ENCODE measurements at places on chromosomes 2 and 18.

DNA sequence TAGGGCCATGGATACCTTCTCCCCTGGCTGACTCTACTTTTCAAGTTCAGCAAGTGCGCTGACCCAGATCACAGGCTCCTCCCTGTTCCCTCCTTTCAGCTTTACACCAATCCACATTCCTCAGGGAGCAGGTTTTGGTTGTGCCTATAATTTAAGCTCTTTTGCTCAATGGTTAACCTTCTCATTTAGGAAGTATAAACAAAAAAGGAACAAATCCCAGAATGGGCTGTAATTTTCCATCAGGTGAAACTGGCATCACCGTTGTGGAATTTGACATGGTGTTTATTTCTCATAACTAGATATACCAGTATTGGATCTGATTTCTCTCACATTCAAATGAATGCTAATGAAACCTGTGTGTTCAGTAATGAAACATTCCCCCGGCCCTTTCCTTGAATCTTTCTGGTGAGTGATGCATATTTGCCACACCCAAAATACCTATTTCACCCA, 13.6 kb downstream of the STRN start:
- DNase-seq: no peak

DNA sequence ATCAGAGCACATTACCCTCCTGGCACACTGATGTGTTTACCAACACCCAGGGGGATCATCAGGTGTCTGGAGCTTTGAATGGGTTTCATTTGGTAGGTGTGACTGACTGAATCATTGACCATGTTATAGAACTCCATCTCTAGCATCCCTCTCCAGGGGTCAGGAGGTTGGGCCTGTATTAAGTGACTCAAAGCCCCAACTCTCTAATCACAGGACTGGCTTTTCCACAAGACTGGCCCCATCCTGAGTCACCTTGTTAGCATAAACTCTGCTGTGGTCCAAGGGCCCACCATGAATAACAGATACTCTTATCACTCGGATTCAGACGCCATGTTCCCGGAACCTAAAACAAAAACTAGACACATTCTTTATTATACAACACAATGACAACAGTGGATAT, 125.9 kb upstream of the NDUFV2 start:
- DNase-seq: no peak

- DNase-seq: no peak
Observed at GRCh38 chr2:204691911-204692510, 146.7 kb downstream of the PARD3B start.

GRCh38 chr2:37881397-37881796, 43.7 kb upstream of the RMDN2 start:
- no peak for DNase-seq

- no peak for DNase-seq
Observed at GRCh38 chr2:144606466-144607095, 86.7 kb upstream of the ZEB2 start.

DNA sequence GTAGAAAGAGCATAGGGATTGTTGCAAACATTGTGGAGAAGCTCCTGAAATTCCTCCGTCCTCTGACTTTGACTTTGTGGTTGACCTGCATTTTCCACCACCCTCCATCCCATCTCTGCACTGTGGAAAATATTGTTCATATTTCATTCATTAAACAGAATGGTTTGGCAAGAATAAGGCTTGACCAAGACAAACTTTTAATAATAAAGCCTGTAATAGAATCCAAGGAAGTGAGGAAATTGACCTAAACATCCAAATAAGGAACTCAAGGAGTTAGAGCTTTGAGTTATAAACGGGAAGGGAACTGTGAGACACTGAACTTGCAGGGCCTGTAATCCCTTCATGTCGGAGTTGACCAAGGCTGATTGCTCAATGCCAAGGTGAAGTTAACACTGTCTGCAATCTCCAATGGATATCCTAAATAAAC, 115.2 kb downstream of the GFPT1 start:
- DNase-seq: no peak

- DNase-seq: no peak
Observed at GRCh38 chr18:74652392-74652988, 54.8 kb downstream of the ZNF407 start.

DNA sequence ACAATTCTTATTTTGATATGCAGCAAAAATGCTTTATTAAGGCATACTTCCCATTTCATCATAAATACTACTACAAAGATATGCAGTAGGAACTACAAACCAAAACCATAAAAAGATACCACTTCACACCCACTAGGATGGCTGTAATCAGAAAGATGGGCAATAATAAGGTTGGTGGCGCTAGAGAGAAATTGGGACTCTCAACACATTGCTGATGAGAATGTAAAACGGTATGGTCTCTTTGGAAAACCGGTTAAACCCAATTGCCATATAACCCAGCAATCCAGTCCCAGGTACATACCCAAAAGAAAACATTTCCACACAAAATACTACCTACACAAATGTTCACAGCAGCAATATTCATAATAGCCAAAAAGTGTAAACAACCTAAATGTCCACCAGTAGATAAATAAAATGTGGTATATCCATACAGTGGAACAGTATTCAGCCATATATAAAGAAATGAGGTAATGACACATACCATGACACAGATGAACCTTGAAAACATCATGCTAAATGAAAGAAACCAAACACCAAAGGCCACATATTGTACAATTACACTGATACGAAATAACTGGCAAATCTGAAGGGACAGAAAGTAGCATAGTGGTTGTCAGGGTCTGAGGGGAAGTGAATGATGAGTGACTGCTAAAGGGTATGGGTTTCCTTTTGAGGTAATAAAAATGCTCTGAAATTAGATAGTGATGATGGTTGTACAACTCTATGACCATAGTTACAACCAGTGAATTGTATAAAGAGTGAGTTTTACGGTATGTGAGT, 12.7 kb downstream of the SP3 start:
- DNase-seq: no peak

DNA sequence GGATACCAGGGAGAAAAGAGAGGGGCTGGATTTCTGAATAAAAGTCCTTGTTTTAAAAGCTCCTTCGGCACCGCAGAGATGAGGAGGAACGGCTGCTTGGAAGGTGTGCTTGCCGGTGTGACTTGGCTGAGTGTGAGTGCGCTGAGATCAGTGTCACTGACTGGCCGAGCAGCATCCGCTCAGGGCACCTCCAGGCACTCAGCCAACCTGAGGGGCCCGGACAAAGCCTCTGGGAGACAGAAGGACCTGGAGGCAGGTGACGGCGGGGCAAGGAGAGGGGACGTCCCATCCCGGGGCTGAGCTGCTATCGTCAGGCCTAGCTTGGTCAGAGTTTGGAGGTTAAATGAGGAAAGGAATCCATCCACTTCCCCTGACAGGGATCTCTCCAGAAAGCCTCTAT, 16.8 kb upstream of the ALLC start:
- no peak for DNase-seq

DNA sequence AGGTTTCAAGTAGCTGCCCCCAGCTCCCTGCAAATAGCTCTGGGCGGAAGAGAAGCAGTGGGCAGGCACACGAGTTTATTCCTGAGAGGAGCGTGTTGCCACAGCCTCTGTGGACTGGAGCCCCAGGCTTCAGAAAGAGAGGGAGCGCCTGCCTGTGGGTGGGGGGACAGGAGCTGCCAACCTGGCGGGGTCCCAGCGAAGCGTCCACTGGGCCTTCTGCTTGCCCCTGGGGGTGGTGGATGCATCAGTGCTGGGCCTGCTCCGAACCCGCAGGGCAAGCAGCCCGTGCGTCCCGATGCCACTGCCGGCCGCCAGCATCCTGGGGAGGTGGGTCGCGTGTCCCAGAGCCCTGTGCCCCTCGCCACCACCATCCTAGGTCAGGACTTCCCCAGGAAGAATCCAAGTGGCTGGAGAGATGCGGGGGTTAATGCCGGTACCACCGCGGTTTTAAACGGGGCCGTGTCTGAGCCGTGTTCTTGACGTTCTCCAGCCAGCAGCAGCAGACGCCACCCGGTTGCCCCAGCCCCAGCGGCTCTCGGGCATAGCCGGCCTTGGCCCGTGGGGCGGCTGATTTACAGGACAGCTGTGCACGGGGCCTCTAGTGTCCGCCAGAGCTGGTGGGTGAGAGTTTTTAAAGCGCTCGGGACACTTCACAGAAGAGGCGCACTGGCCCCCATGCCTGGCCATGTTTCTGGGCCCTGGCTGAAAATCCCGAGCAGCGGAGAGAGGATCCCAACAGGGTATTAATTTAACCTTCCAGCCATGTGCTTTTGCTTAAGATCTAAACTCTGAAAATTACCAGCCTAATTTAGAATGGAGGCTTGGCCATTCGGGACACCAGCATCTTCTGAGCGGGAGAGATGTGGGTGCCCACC, 84.7 kb downstream of the NFATC1 start:
- no peak for DNase-seq

DNA sequence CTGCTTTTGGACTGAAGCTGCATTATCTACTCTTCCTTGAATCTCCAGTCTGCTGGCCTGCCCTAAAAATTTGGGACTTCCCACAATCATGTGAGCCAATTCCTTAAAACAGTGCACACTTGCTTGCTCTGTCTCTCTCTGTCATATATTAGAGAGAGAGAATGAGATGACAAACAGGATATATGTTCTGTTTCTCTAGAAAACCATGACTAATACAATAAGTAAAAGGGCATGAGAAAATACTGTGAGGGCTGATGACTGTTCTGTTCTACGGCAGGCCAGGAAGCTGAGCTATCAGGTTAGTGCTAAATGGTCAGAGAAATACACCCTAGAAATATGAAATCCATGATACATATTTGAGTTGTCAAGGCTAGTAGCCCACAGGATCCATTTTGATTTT, 1896.8 kb upstream of the CELF4 start:
- no peak for DNase-seq

GRCh38 chr2:104658144-104658835, 195.6 kb upstream of the POU3F3 start:
- no peak for DNase-seq

- peak; percentile 50 for DNase-seq
Observed at GRCh38 chr2:239321596-239322415, 79.0 kb downstream of the HDAC4 start.

GRCh38 chr2:9655441-9656269, 24.9 kb upstream of the YWHAQ start:
- no peak for DNase-seq

DNA sequence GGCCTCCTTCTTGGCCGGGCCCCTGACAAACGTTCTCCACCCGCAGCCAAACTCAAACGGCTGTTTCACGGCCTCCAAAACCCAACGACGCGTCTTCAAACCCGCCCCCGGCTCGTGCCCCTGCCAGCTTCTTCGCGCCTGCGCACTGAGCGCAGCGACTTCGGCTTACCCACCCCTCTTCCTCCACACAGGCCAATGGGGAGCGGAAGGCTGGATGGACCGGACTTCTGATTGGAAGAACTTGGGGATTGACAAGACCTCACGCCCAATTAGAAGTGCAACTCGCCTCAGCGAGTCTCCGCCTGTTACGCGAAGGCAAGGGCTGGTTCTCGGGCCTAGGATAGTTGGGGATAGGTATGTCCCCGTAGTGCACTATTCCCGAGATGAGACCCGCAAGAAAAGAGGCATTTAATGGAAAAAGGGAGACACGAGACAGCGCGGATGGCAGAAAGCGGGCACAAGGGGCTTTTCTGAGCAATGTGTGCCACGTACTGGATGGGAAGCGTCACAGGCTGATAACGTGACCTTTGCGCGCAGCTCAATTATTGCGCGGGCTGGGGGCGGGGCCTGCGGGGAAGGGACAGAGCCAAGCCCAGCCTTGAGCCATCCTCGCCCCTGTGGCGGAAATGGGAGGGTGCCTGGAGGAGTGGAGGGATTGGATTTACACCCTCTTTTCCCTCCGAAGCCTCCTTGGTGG, at the start of gene LAPTM4A:
Gene LAPTM4A, minus strand, starts transcription at position 97 of the 697 bp plus-strand sequence. CDS start 108 bp downstream, outside the sequence.
- peak; percentile 95 for DNase-seq

GRCh38 chr2:158464426-158465281, 7.9 kb downstream of the PKP4 start:
- DNase-seq: no peak

GRCh38 chr2:160298960-160299359, 98.9 kb upstream of the ITGB6 start:
- DNase-seq: no peak

DNA sequence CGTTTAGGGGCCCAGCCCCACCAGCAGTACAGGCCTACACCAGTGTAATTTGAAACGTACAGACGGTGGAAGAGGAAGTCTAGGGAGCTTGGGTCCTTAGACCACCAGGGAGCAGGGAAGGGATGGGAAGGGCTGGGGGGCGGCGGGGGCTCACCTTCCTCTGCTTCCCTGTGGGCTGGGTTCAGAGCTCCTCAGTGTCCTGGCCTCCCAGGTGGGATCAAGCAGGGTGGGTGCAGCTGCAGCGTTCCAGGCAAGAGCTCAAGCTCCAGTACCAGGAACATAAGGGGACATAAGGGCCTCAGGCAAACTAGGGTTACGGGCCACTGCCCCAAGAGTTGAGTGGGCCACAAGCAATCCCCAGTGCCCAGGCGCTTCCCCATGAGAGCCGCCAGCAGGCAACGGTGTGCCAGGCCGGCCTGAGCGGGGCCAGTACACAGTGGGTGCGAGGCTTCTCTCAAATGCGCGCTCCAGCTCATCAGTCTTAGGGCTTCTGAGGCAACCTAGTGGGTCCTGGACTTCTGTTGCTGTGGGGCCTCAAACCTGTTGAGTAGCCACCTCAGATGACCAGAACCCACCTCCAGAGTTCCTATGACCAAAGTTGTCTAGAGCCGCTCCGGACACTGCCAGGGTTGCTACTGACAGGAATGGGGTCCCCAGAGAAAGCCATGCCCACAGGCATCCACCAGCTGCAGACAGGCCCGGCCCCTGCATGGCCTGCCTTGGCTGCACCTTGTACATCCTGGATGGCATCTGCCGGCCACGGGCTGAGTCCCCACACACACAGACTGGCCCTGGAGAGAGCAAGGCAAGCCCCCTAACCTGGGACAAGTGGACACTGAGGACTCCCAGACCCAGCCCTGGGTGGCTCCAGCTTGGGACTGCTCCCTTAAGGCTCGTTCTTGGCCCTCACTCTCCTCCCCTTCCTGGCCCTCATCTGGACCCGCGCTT, 5.2 kb downstream of the ANKRD23 start:
- no peak for DNase-seq

GRCh38 chr2:241767464-241768250, 9.0 kb upstream of the GAL3ST2 start:
- DNase-seq: no peak

- no peak for DNase-seq
Observed at GRCh38 chr2:241072553-241073165, 29.4 kb downstream of the MTERF4 start.

GRCh38 chr2:199955007-199955338, 318 bp downstream of the TYW5 start:
- no peak for DNase-seq

- no peak for DNase-seq
Observed at GRCh38 chr2:43178055-43178598, 48.3 kb downstream of the ZFP36L2 start.

- no peak for DNase-seq
Observed at GRCh38 chr18:3321133-3321812, 59.3 kb downstream of the MYL12B start.

GRCh38 chr2:216493334-216493685, 5.3 kb upstream of the RPL37A start:
- no peak for DNase-seq

GRCh38 chr2:231663458-231664212, 44.7 kb upstream of the PTMA start:
- DNase-seq: no peak

GRCh38 chr2:164103271-164103670, 367.5 kb upstream of the FIGN start:
- no peak for DNase-seq
